ENCODE measurements at places on chromosomes 3 and 15.

GRCh38 chr3:35968043-35968622 is 328.8 kb downstream of the ARPP21 start:
- no peak for DNase-seq

DNA sequence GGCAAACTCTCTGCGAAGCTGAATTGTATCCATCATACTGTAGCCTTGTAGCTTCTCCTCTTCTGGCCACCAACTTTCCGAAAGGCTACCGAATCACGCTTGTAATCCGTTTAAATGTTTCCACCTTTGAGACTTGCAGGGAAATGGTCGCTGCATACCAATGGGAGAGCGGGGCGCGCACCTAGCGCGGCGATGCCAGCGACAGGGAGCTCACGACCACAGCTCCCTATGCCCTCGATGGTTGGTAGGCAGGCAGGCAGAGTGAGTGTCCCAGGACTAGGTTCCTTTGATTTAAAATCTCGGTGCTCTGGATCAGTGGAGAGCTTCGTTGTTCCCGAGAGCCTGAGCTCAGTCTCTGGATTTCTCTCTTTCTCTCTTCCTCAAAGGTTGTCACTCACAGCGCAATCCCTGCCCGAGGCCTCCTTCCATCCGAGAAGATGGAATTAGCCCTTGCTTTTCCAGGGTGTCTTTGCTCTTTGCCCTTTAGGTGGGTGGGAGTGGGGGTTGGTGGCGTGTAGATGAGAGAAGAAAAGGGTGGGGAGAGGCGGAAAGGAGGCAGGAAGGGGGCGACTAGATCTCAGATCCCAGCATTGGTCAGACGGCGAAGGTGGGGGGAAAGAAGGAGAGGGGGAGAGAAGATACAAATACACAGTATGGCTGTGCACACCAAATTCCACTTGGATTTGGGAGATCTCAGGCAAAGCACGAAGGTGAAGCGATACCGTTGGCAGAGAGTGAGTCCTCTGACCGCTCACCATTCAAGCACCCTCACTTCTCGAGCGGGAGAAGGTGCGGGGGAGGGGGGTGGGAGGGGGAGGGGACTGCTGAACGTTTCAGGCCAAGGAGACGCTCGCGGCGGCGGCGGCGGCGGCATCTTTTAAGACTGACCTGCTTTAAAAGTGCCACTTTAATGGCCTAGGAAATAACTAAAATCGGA is at the start of gene SLITRK3:
Gene SLITRK3 (minus strand): TSS at position 745 of the 937 bp plus-strand sequence. CDS start 5,554 bp downstream, outside the sequence.
- peak; percentile 47 for DNase-seq

- DNase-seq: no peak
These were observed 108.2 kb downstream of the THSD4 start for GRCh38 chr15:71223516-71223915.

- DNase-seq: no peak
These were observed 25.1 kb downstream of the ARHGAP31 start for GRCh38 chr3:119319311-119319710.

GRCh38 chr3:43855674-43856299 is 165.0 kb downstream of the ABHD5 start:
- DNase-seq: peak; percentile 77

DNA sequence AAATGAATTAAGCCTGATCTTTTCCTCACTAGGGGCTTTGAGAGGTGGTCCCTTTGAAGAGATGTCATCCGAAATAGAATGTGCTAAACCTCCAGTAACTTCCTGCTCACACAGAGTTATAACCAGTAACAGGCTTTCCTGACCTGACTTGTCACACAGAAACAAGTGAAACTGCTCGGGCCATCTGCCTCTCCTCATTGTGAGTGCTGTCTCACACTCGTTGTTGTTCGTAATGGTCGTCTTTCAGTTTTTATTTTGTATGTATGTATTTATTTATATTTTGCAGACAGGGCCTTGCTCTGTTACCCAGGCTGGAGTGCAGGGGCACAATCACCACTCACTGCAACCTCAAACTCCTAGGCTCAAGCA is 24.0 kb downstream of the ACSBG1 start:
- DNase-seq: no peak

DNA sequence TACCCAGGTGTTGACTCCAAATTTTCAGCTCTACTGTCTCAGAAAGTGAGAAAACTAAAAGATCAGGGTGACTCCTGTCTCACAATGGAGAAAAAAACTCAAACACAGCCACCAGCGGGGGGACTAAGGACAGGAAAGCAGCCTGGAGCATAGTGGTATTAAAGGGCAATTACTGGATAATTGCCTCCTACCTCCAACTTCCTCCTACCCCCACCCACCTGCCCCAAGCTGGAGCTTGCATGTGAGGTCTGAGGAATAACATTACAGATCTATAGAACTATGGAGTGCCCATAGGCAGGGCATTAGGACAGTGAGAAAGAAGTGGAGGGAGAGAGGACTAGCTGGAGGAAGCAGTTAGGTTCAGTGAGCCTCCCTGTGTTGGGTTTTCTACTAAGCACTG is 2.7 kb upstream of the PCCB start:
- no peak for DNase-seq

DNA sequence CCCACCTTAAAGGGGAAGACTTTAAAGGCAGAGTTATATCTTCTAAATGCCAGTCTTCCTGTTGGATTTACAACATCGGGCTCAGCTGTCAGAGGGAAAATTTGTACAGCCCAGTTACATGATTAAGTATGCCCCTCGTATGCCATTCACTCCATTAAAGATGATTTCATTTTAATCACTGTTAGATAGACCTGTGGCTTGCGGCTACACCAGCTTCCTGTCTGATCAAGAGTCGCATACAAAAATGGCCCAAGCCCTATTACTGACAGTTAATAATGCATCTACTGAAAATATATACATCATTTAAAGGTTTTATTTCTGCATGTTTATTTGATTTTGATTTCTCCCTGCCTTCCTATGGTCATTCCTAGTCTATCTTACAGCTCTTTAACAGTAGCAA is 7.1 kb downstream of the EIF4E3 start:
- DNase-seq: no peak

DNA sequence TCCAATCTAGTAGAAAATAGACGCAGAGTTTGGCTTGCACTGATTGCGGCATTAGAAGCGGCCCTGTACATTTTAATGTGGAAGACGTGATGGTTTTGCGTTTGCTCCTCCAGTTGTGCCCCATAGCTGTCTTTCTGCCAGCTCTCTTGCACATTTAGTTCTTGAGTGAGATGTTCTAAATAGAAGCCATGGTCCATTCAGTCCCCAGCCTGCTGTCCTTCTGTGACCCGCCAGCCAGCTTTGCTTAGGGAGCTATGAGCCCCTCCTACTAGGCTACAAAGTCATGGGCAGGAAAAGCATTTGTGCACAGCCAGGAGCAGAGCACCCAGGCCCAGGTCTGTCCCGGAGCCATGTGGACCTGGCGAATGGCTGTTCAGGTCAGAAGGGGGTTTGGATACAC is 50.3 kb downstream of the APBA2 start:
- DNase-seq: no peak

DNA sequence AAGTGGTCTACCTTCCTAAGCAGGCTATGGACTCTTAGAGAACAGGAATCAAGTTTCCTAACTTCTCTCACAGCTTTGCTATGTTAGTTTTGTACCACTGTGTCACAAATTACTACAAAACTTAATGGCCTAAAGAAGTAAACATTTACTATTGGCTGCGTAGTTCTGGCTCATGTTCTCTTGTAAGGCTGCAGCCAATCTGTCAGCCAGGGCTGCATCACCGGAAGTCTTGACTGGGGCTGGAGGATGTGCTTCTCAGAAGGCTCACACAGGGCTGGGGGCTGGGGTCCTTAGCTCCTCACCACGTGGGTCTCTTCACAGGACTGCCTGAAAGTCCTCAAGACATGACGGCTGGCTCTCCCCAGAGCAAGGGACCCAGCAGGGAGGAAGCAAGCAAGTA is 15.5 kb downstream of the STIMATE start:
- no peak for DNase-seq

DNA sequence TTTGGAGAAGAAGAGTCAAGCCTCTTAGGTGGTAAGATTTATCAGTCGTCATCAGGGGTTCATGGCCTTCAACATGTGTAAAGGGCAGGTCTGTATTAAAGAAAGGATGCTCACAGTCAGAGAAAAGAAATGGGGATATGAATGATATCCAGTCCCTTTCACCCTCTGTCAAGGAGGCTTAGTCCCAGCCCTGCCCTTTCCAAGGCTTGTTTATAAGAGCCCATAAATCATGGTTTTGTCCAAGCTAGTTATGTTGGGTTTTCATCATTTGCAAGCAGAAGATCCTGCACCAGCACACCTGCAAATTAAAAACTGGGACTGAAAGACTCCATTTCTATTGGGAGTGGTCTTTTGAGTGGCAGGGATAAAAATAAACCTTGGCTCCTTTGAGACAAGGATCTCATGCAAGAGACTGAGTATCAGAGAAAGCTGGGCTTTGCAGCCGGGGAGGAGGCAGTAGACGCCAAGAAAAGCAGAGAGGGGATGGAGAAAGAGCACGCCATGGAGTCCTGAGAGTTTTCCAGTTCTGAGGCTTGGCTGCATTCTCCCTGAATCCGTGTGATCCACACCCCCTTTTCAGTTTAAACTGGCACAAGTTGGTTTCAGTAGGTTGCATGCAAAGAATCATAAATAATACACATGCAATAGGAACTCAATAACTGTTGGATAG is 12.6 kb upstream of the PDIA5 start:
- no peak for DNase-seq

DNA sequence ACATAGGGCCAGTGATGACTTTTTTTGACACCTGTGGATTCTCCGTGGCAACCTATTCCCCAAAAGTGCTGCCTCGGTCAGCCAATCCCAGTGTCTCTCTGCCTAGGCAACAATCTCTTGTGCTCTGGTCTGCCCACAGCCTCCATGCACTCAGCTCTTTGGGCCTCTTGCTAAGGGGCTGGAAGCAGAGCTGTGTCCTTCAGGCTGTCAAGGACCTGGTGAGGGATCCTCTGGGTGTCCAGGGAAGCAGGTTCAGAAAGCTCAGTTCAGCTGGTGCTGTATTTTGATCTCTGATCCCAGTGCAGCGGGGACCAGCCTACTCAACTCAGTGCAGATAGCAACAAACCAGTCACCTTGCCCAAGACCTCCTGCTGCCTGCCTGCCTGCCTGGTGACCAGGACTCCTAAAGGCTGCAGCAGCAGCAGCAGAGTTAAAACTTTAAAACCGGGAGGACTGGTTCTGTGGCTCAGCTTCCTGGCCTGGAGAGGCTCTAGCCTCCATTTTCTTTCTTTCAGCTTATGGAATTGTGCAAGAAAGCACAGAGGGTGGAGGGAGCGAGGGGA is 6.2 kb downstream of the PAK6 start:
- DNase-seq: no peak

- no peak for DNase-seq
These were observed 292.7 kb downstream of the OCA2 start for GRCh38 chr15:27806396-27806795.

GRCh38 chr15:96807361-96807760 is 476.9 kb downstream of the NR2F2 start:
- no peak for DNase-seq

GRCh38 chr3:49166752-49167556 is 823 bp upstream of the CCDC71 start:
- no peak for DNase-seq

Measured in neural progenitor cell (in vitro differentiated cells).